A549 treated with Mapracorat at 1 μM for 4 hours (cell line): ENCODE measurements at places on chromosomes 4 and X. TPM values are rescaled to one million over a fixed set of nuclear protein-coding genes. Genes with fewer than 3 reads are reported as not detected.

The ADGRG2 gene
- total RNA-seq, result 8.7 to 11.1 TPM (median 10.5 TPM) in 5 replicates

The BMX gene
- not detected in 5 replicates for total RNA-seq

The FREM3 gene
- not detected in 5 replicates for total RNA-seq

The PRKG2 gene
- 0.65 to 1.0 TPM (median 0.75 TPM) in 5 replicates for total RNA-seq

The AMER1 gene
- total RNA-seq, result 2.1 to 3.0 TPM (median 2.6 TPM) in 5 replicates

The EREG gene
- 12.6 to 18.5 TPM (median 16.3 TPM) in 5 replicates for total RNA-seq

The TRIM75 gene
- total RNA-seq, result not detected in 5 replicates

The ENPEP gene
- 0.02 TPM in 1 of 5 replicates, not detected in the others for total RNA-seq

The FDCSP gene
- total RNA-seq, result not detected in 5 replicates

The UGT2B15 gene
- 0.08 to 0.15 TPM (median 0.08 TPM) in 3 of 5 replicates, not detected in the others for total RNA-seq

The CLGN gene
- 4.5 to 5.5 TPM (median 5.3 TPM) in 5 replicates for total RNA-seq

The FGF5 gene
- 0.07 to 1.3 TPM (median 0.75 TPM) in 5 replicates for total RNA-seq

The VCX gene
- total RNA-seq, result not detected in 5 replicates

The PAGE5 gene
- not detected in 5 replicates for total RNA-seq

The SPATA18 gene
- 3.5 to 4.8 TPM (median 4.7 TPM) in 5 replicates for total RNA-seq

The OPN1MW gene
- not detected in 5 replicates for total RNA-seq

The BCAP31 gene
- total RNA-seq, result 352 to 443 TPM (median 371 TPM) in 5 replicates

The NDUFA1 gene
- total RNA-seq, result 230 to 315 TPM (median 247 TPM) in 5 replicates
